ENCODE measurements at places on chromosomes 7 and 10. TPM values are rescaled to one million over a fixed set of nuclear protein-coding genes. Genes with fewer than 3 reads are reported as not detected.

DNA sequence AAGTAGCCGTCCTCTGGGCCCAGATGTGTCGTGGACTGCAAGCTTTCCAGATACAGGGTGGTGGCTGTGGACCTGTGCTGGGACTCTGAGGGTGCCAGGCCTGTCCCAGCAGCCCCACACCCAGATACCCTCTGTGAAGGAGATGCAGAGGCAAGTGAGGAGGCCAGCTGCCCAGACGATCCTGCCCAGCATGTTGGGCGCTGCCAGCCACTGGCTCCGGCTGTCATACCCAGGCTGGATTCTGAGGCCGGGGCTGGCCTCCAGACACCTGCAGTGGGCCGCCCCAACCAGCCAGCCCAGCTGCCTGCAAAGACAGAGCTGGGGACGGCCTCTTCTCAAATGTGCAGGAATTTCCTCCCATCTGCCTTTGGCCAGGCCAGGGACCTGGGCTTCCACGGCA is 39.1 kb upstream of the EBF3 start:
- DNase-seq = no peak

DNA sequence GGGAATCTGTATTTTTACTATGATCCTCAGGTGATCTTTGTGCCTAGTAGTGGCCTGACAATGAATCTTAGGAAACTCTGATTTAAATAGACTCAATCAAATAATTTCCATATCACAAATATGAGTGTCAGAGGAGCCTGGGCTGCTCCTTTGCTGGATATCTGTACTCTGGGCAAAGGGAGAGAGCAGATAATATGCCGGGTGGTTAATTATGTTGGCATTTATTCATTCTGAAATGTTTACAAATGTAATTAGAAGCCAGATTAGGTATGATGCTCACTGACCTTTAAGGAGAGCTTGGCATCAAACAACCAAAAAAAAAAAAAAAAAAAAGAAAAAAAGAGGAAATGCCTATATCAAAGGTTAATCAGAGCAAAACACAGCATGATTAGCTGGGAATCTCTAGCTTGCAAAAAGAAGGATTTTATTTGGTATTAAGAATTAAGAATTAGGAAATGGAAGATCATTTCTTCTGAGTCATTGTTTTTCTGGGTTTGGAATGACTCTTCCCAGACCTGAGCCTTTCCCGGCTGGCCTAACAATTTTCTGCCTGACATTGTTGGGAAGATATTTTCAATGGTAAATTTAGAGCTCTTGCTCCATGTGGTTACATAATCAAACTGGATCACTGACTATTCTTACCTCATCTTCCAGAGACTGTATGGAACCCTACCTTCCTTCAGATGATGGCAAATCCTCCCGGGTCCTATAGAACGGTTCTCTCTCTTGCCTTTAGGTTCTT is 365.3 kb downstream of the REEP3 start:
- DNase-seq = no peak

GRCh38 chr7:71668572-71668971 is 536.6 kb downstream of the GALNT17 start:
- DNase-seq = no peak

DNA sequence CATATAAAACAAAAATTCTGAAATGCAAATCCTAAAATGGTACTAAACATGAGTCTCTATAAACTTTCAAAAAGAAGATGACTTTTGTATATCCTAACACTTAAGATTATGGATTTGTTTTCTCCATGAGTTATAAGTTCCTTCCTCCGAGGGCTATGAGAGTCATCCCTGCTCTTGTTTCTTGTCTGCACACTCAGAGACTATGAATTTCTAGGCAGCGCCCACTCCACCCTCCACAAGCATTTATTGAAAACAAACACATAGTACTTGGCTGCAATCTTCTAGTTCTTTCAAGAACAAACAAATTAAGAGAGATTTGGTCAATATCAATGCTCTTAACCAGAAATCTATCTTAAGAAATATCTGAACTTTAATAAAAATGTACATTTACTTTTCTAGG is 211.7 kb downstream of the DKK1 start:
- no peak for DNase-seq

The NUTM2A gene
- total RNA-seq = 1.1 TPM

The MBL2 gene
- total RNA-seq = not detected

DNA sequence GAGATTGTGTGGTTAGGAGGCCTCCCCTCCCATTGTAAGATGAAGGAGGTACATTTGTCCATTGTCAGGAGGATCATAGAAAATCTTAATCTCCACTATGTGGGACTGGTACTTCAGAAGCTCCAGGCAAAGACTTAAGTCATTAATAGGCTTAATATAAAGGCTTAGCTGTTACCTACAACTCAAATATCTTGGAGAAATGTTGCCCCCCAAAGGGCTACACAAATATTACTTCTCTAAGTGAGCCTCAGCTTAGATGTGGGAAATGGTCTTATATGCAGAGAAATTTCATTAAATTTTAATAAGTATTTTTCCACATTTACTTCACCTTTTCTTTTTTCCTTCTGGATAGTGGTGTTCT is 27.2 kb downstream of the TAS2R41 start:
- peak; percentile 32 for DNase-seq

DNA sequence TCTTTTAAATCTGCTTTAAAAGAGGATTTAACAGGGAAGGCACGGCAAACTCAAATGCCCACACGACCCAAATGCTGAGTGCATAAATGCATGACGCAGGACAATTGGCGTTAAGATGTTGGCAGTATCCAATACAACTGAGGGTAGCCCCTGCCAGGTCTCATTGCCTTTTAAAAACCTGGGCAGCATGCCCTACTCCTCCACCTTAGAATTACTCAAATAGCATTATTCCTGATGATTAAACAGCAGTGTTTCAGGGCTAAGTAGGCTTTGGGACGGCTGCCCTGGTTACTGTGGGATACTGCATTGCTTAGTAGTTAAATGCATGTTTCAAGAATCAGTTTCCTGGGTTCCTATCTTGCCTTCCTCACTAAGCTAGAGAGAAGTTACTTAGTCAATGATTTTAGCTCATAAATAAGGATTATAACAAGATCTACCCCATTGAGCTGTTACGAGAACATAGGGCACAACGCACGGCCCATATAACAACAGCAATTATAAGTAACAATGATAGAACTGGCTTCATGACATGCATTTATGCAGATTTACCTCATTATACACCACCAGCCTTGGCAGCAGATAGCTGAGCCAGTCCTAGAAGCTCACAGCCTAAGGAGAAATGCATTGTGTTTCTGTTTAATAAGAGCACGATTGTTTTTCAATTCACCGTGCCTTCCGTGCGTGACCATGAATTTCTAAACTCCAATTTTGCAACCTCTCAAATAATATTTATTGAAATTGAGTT is 7.9 kb downstream of the TUBAL3 start:
- DNase-seq = peak; percentile 40

DNA sequence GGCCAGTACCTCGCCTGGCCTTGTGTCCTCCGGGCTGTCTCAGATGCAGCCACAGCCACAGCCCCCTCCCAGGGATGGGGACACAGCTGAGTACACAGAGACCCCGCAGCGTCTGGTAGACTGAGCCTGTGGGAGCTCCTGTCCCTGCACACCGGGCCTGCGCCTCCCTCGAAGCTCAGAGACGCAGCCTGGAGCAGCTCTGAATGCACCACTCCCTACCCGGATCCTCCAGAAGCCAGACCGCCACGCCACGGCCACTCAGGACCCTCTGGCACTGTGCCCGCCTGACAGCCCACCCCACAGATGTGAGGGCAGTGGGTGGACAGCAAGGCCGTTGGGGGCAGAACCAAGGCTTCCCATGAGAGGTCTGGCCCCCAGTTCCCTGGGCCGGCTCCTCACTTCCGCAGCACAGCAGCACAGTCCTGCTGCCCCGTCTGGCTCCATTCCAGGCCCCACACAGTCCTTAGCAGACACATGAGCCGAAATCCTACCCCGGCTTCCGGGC is 40.8 kb downstream of the PAPOLB start:
- no peak for DNase-seq

DNA sequence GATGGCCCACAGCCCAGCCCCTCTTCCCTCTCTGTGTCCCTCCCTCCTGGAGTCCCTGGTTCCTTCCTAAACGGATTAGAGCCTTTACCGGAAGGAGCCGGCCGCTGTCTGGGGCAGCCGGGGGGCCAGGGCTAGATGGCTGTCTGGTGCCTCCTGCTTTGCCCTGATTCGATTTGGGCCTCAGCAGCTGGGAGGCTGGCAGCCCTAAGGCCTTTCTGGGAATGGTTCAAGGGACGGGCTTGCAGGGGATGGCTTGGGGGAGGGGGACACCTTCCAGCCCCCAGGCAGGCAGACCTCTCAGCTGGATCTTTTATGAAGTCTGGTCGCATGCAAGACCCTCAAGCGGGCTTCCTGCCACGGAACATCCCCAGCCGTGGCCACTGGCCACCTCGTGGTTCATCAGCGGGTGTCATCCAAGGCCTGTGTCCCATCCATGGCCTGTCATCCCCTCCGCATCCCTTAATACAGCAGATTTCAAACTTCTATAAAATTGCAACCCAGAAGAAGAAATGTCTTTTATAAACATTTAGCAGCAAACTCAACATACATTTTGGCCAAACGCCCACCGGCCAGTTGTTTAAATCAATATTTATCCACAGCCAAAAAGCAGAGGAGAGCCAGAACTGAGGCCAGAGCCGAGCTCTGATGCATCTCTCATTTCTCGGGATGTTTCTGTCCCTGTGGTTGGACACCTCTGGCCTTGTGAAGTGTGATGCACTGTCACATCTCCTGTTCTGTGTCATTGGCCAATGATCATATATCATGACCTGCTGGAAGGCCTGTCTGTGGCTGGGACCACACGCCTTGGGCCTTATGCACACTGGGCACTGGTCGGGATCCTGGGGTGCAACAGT is 52.0 kb downstream of the GTF2IRD1 start:
- no peak for DNase-seq

DNA sequence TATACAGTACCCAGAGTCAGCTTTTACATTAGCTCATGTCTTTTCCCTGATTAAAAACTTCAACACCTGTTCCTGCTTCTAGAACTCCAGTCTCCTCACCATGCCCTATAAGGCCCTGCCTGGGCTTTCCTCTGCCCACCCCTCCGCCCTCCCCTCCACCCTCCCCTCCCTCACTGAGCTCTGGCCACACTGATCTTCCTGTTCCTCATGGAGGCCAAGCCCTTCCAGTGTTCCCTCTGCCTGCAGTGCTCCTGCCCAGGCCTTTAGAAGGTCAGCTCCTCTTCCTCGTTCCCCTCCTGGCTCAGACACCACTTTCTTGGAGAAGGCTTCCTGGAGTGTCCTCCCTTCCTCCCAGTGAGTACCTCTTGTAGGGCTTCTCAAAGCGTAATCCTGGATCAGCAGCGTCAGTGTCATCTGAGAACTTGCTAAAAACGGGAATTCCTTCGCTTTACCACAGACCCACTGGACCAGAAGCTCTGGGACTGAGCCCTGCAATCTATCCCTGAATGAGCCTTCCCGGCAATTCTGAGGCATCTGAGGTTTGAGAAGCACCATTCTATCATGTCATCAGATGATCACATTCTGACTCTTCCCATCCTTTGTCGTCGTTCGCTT is 3.7 kb downstream of the PDZD7 start:
- DNase-seq = no peak

The GDF2 gene
- not detected for total RNA-seq

- DNase-seq = no peak
These were observed 205.5 kb upstream of the CDC14C start for GRCh38 chr7:48718731-48719378.

- DNase-seq = no peak
These were observed 189.4 kb upstream of the TCERG1L start for GRCh38 chr10:131500892-131501291.

GRCh38 chr7:45890902-45891461 is 2.7 kb downstream of the IGFBP1 start:
- peak; percentile 52 for DNase-seq

DNA sequence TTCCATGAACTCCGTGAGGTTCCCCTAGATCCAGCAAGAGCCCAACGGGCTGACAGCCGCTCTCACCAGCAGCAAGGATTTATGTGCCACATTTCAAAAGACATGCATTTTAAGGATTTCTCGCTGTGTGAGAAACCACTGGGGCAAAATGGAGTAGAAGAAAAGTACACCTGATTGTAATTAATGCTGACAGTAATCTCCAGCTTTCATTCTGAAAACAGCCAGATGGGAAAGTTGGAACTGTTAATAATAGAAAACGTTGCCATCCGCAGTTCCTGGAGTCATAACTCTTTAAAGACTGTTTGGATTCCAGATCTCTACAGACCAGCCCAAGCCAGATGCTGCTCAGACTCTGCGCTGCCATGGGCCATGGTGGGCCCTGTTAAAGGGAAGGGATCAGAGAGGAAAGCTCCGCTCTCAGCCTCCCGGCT is 216.9 kb upstream of the GLI3 start:
- peak; percentile 30 for DNase-seq

The ETV1 gene
- 60.1 TPM for total RNA-seq

The NME8 gene
- total RNA-seq = not detected

- DNase-seq = no peak
These were observed 268.5 kb downstream of the RPS24 start for GRCh38 chr10:78301891-78302738.

The KNDC1 gene
- total RNA-seq = not detected

GRCh38 chr10:97427571-97428179 is 1.7 kb downstream of the PGAM1 start:
- peak; percentile 42 for DNase-seq

The CLCN1 gene
- total RNA-seq = not detected

DNA sequence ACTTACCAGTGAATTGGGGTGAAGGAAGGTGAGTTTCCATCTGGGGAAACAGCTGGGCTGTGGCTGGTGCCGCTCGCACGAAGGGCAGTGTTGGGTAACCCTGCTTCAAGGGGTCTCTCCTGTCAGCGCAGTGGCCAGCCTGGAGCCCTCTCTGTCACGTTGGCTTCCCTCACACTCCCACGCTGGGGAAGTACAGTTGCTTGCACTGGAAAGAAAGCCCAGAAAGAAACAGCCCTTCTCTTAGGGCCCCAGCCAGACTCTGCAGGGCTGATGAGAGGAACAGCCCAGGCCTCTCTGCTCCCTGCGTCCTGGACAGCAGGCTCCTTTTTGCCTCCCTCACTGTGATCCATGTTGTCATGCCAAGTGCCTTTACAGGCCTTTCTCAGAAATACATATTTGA is 40.3 kb upstream of the TRIM8 start:
- DNase-seq = no peak

The EXOSC1 gene
- 52.7 TPM for total RNA-seq

- peak; percentile 21 for DNase-seq
These were observed 225.6 kb upstream of the IGFBP3 start for GRCh38 chr7:46146454-46147255.

The SAMD9L gene
- total RNA-seq = 0.26 TPM

- no peak for DNase-seq
These were observed at the start of gene C10orf90 for GRCh38 chr10:126670056-126670894. C10orf90 (minus strand) TSS chr10:126670693; CDS start chr10:126670480, 213 bp downstream.

- no peak for DNase-seq
These were observed 48.4 kb upstream of the TRIM8 start for GRCh38 chr10:102595897-102596296.

The TMEM184A gene
- total RNA-seq = not detected

GRCh38 chr7:139104091-139104450 is 5.4 kb downstream of the ZC3HAV1 start:
- no peak for DNase-seq

The PTPRN2 gene
- total RNA-seq = 0.11 TPM

The EGFR gene
- total RNA-seq = 0.59 TPM

- peak; percentile 45 for DNase-seq
These were observed at the start of gene CHST15 for GRCh38 chr10:124092860-124093773. CHST15 (minus strand) TSS chr10:124093598; CDS start chr10:124046212, 47,386 bp downstream.

All from A673 (cell line).